ENCODE measurements at places on chromosomes 2 and 18. TPM values are rescaled to one million over a fixed set of nuclear protein-coding genes. Genes with fewer than 3 reads are reported as not detected.
A peak's percentile ranks its signal among the peaks of the same experiment; 100 is the strongest.

The CD302 gene
- total RNA-seq = 3.9 TPM

DNA sequence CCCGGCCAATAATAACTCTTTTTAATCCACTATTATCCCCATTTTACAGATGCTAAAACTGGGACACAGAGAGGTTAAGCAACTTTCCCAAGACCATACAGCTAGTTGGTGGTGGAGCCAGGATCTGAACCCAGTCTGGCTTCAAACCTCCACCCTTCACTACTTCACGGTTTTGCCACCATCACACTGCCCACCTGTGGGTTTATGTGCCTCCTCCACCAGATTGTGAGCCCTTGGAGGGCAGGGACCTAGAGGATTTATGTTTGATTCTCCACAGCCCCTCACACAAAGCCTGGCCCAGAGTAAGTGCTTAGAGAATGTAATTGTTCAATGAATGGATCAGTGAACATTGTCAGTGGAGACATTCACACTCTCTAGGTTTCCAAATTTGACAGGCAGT lies 153.4 kb upstream of the MYCN start:
- no peak for DNase-seq
- peaks cover 53% of the 10 kb centered on the region for H3K27me3 ChIP-seq
- no peak overlapping the region for H3K4me3 ChIP-seq

The MSTN gene
- total RNA-seq = 0.38 TPM

DNA sequence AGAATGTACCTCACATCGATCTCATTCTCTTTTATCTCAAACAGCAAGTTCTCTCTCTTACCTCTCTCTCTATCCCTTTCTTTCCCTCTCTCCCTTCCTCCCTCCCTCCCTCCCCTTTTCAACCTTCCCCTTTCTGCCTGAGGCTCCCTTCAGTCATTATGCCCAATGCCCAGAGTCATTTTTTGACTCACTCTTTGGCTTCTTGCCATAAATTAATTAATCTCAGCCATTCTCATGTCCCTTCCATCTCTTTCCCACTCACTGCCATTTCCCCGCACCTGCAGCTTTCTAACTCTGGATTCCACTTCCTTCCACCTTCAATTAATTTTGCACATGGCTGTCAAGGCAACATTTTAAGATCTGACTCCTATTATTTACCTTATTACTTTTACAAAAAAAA lies 60.1 kb downstream of the EVA1A start:
- H3K27me3 ChIP-seq = no peaks in the 10 kb centered on the region
- H3K4me1 ChIP-seq = peaks cover 10% of the 10 kb centered on the region
- H3K4me3 ChIP-seq = no peak overlapping the region
- DNase-seq = no peak

- no peak overlapping the region for H3K27ac ChIP-seq
- H3K27me3 ChIP-seq = peaks cover 24% of the 10 kb centered on the region
- H3K36me3 ChIP-seq = no peaks in the 10 kb centered on the region
- no peak overlapping the region for H3K4me3 ChIP-seq
- no peak for DNase-seq
- H3K4me1 ChIP-seq = peaks cover 7% of the 10 kb centered on the region
Measured at GRCh38 chr2:31328026-31328425, 86.5 kb downstream of the XDH start.

DNA sequence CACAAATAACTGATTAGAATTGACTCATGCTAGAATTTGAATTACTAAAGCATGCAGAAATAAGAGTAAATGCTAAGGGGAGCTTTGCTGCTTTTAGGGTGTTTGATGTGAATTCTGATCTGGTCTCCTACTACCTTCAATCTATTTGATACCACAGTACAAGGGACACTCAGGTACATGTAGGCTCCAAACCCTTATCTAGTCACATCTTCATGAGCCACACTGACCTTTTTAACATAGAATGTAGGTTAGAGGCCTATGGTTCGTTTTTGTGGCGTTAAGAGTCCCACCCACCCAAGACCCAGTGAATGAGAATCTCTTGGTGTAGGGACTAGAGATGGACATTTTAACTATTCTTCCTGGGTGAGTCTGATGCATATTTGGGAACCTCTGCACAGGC lies 65.7 kb downstream of the PLCL1 start:
- no peaks in the 10 kb centered on the region for H3K27me3 ChIP-seq
- peaks cover 2% of the 10 kb centered on the region for H3K36me3 ChIP-seq
- H3K27ac ChIP-seq = no peak overlapping the region
- peaks cover 55% of the 10 kb centered on the region for H3K4me1 ChIP-seq

DNA sequence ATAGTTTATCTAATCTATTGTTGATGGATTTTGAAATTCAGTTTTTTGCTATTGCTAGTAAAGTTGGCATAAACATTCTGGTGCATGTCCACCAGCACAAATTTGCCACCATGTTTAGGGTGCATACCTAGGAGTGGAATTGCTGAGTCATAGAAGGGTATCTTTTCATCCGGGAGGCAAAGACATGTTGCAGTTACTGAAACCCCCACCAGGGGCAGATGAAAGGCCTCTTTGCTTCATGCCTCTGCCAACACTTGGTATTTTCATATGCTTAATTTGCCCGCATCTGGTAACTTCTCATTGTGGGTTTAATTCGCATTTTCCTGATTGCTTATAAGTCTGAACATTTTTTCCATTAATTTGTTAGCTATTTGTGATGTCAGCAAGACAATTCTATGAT lies 8.2 kb downstream of the DCC start:
- no peak overlapping the region for H3K27ac ChIP-seq
- DNase-seq = no peak
- peaks cover 25% of the 10 kb centered on the region for H3K4me1 ChIP-seq
- H3K4me3 ChIP-seq = no peak overlapping the region

The TIA1 gene
- total RNA-seq = 523 TPM

DNA sequence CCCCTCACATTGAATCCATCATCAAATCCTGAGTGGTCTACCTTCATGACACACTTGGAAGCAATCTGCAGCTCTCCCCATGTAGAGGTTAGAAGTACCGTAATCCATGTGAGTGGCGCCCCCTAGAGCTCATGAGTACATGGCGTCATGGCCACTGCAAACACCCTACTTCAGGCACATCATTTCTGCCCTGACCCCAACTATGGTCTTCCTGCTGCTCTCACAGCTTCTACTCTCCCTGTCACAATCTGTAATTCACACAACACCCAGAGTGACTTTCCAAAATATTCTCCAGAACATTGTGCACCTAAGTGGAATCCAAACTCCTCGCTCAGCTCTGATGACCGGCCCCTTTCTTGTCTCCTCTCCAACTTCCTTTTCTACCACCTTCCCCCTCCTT lies 141.9 kb downstream of the ANKRD44 start:
- H3K36me3 ChIP-seq = no peaks in the 10 kb centered on the region
- peak; percentile 41 for DNase-seq
- no peak overlapping the region for H3K4me3 ChIP-seq
- H3K27me3 ChIP-seq = no peaks in the 10 kb centered on the region

DNA sequence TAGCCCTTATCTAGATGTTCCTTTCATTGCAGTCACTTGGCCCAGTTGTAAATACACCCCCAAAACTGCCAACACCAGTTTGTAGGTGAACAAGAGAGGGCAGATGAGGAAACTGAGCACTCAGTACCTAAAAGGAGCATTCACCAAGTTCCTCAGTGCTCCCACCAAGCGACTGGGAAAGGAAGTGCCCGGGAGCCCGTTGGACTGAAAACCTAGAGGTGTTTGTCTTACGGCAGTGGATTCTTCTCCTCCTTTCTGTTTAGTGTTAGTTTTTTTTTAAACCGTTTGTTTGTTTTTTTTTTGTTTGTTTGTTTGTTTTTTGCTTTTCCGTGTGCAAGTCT lies 43.3 kb downstream of the SOX11 start:
- DNase-seq = no peak
- peaks cover 42% of the 10 kb centered on the region for H3K4me1 ChIP-seq
- no peak overlapping the region for H3K4me3 ChIP-seq
- H3K27me3 ChIP-seq = no peaks in the 10 kb centered on the region
- H3K36me3 ChIP-seq = no peaks in the 10 kb centered on the region

DNA sequence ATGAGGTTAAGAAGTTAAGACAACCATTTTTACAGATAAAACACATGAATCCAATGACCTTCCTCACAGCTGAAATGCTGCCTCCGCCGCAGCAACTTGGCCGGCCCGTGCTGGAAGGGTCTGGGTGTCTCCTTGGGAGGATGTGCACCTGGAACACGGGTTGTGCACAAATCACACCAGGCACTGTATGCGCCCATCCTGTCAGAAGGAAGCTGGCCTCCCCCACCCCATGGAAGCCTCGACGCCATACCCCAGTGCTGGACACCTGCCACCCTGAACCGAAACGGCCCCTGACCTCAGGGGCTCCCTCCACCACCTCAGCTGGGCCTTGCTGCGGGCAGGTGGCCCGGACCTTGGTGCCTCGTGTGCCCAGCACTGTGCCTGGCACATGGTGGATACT lies 111.8 kb downstream of the PXDN start:
- H3K27ac ChIP-seq = no peak overlapping the region
- H3K4me1 ChIP-seq = peaks cover 12% of the 10 kb centered on the region
- no peak for DNase-seq
- peaks cover 60% of the 10 kb centered on the region for H3K36me3 ChIP-seq

The IL36A gene
- total RNA-seq = not detected

The LIPG gene
- 34.4 TPM for total RNA-seq

DNA sequence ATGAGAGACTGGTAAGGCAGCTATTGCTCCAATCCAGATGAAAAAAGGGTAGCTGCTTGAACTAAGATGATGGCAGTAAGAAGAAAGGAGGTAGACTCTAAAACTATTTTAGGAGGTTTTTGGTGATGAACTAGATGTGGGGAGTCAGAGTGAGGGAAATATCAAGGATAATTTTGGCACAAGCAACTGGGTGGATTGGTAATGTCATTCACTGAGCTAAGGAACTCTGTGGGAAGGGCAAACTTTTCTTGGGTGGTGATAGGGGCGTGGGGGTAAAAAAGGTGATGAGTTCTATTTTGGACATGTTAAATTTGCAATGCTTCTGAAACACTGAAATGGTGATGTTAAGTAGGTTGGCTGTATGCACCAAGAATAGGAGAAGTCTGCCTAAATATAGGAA lies 19.3 kb downstream of the PAIP2B start:
- no peak overlapping the region for H3K27ac ChIP-seq
- DNase-seq = no peak
- peaks cover 2% of the 10 kb centered on the region for H3K36me3 ChIP-seq
- peaks cover 3% of the 10 kb centered on the region for H3K4me1 ChIP-seq

The COL3A1 gene
- total RNA-seq = 30.4 TPM

- no peaks in the 10 kb centered on the region for H3K27me3 ChIP-seq
- H3K27ac ChIP-seq = peak overlapping the region; percentile 99
- H3K4me1 ChIP-seq = peaks cover 26% of the 10 kb centered on the region
- H3K4me3 ChIP-seq = peak overlapping the region; percentile 82
Measured at GRCh38 chr2:64019975-64020528, 824 bp upstream of the VPS54 start.

The RSAD2 gene
- 4.4 TPM for total RNA-seq

- no peak for DNase-seq
- H3K27ac ChIP-seq = peak overlapping the region; percentile 41
- no peaks in the 10 kb centered on the region for H3K36me3 ChIP-seq
- peaks cover 90% of the 10 kb centered on the region for H3K27me3 ChIP-seq
- H3K4me1 ChIP-seq = peaks cover 3% of the 10 kb centered on the region
Measured at GRCh38 chr2:176109192-176109901, 2.3 kb downstream of the HOXD11 start.

The ANKRD62 gene
- total RNA-seq = not detected

DNA sequence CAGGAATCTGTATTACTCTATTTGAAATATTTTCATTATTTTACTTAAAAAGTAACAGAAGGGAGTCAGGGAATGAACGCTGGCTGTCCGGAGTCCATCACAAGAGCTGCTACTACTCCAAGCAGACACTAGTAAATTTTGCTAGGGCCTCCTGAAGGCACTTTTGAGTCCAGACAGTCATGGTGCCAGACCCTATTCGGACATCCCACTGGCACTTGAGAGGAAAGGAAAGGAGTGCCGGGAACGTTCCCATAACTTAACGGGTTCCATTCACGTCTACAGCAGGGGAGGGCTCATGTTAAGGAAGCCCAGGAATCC lies 563 bp upstream of the GMCL1 start:
- H3K27ac ChIP-seq = peak overlapping the region; percentile 98
- no peaks in the 10 kb centered on the region for H3K27me3 ChIP-seq
- H3K4me1 ChIP-seq = peaks cover 23% of the 10 kb centered on the region
- H3K36me3 ChIP-seq = peaks cover 3% of the 10 kb centered on the region
- DNase-seq = no peak

DNA sequence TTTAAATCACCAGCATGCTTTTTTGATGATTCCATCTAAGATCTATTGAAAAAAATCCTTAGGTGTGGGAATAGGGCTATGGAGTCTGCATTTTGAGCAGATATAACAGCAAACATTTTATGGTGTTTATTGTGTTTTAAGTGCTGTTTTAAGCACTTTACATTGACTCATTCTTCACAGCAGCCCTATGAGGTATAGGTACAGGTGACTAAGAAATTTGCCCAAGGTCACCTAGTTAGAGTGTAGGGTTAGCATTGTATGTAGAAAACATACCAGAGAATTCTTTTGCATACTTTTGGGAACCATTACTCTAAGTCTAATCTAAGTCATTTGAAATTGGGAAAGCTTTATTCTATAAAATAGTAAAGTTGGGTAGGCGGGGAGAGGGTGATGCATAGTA lies 31.3 kb downstream of the PPM1B start:
- peaks cover 29% of the 10 kb centered on the region for H3K36me3 ChIP-seq
- H3K27me3 ChIP-seq = no peaks in the 10 kb centered on the region
- no peak for DNase-seq
- no peak overlapping the region for H3K4me3 ChIP-seq

DNA sequence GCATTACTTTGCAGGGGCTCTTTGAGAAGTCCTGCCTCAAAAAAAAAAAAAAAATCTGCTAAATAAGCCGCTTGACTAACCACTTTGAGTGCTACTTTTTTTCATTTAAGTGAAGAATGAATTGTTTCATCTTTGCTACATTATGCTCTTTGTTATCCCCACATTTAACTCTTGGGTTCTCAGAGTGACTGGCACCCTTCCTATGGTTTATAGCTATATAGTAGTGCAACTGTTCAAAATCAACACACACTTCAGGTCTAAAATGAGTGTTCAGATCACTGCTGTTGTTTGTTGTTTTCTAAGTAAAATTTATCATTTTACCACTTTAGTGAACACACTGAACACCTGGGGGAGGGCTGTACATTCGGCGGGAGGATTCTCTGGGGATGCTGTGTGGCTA lies 13.6 kb downstream of the STPG4 start:
- no peak for DNase-seq
- no peak overlapping the region for H3K4me3 ChIP-seq
- H3K27ac ChIP-seq = no peak overlapping the region
- H3K27me3 ChIP-seq = no peaks in the 10 kb centered on the region
- peaks cover 31% of the 10 kb centered on the region for H3K36me3 ChIP-seq

The TCF23 gene
- not detected for total RNA-seq

DNA sequence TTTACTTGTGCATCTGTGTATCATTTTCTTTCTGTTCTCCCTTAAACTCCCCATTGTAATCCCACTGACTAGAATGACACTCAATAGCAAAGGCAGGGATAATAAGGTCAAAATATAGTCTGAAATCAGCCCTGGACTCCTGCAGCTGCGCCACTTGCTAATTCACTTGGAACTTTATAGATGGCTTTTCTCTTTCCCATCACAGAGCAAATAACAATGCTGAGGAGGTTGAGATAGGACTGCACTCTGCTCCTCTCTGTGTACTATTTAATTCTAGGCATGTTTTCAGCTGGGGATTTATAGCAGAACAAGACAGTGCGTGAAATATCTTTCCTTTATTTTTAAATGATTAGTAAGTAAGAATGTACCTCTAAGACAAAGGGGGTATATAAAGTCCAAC lies 324.2 kb downstream of the LNPK start:
- peaks cover 1% of the 10 kb centered on the region for H3K36me3 ChIP-seq
- no peak overlapping the region for H3K4me3 ChIP-seq

GRCh38 chr2:171878481-171878993 lies 15.5 kb downstream of the SLC25A12 start:
- peaks cover 10% of the 10 kb centered on the region for H3K4me1 ChIP-seq
- H3K4me3 ChIP-seq = no peak overlapping the region
- H3K36me3 ChIP-seq = peaks cover 10% of the 10 kb centered on the region
- no peak overlapping the region for H3K27ac ChIP-seq
- DNase-seq = no peak

Data from progenitor cell of endocrine pancreas (in vitro differentiated cells).